Stimulated activated CD8-positive, alpha-beta memory T cell treated with anti-CD3 and anti-CD28 coated beads, Interleukin-4, amount 100 ng/mL, for 48 hours (primary cell): ENCODE measurements at places on chromosomes 1 and 21.
A peak's percentile ranks its signal among the peaks of the same experiment; 100 is the strongest.

GRCh38 chr1:207313131-207313530 is 8.3 kb upstream of the CD55 start:
- no peak for DNase-seq

DNA sequence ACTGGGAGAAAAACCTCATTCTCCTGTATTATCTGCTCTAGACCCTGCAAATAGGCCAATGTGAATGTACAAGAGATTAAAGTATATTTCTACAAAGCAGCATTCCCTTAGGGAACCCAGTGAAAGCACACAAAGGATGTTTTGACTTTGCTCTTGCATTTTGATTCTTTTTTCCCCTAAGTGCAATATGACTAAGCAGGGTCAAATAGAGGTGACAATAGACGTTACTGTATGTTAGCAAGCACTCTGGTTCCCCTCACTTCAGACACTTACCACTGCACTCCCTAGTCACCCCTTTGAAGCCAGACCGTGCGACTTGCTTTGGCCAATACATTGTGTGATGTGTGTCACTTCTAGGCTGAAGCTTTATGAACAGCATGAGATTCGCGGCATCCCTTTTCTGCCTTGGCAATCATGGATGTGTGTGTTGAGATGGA is 209.7 kb downstream of the RHOU start:
- DNase-seq, result no peak

DNA sequence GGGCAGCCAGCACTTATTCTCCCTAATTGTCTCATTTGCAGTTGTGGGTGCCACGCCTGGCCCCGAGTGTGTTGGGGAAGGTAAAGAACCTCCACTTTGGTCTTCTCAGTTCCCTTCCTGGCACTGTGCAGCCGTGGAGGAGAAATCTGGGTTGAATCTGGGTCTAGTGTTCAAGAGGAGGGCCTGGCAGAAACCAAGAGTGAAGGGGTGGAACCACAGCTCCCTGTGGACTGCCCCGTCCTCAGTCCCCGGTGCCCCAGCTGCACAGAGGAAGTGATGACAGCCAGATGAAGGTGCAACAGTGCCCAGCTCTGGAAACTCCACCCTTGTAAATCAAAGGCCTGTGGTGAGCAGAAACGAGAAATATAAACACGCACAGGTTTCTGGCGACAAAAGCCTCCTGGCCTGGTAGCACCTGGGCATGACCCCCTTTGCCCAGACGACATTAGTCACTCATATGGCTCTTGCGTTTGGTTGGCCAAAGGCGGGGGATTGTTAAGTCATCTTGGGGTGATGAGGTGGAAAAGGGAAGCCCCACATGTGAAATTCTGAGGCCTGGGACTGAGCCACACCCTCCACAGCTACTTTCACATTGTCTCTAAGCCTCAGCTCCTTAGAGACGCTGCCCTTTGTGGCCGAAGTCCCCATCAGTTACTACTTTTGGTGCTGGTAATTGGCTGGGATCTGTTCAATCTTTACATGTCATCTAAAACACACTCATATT is 4.2 kb upstream of the ECE1 start:
- peak; percentile 90 for DNase-seq

- DNase-seq, result no peak
Observed at GRCh38 chr1:65146908-65147423, 1.0 kb upstream of the AK4 start.

GRCh38 chr1:173294843-173295242 is 87.7 kb upstream of the TNFSF4 start:
- DNase-seq, result no peak

DNA sequence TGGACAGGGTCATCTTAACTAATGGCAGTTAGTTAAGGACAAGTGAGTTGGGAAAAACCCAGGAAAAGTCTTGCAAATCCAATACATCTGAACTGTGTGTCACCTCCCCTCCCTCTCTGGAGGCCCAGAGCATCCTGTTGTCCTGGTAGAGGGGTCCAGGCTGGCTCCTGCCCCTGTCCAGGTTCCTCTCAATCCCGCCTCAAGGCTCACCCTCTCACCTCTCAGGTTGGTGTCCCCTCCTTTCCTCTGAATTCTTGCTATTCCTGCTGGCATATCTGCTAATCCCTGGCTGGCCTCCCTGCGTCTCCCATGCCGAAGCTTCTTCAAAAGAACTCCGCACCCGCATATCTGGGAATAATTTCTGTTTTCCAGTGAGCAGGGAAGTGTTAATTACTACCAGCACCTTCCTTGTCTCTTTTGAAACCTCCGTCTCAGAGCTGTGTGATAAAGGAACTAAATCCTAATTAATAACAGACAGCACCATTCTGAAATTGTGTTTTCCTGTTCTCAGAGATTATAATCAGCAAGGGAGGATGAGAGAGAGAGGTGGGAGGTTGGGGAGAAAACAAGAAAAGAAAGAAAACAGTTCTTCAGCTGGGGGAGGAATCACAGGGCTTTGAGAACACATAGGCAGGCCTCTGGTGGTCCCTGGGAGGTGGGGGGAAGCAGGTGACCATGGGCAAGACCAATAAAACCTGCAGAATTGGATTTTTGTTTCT is 568.0 kb downstream of the PTPRU start:
- no peak for DNase-seq

GRCh38 chr1:82818586-82818985 is 1017.9 kb downstream of the ADGRL2 start:
- DNase-seq, result no peak

DNA sequence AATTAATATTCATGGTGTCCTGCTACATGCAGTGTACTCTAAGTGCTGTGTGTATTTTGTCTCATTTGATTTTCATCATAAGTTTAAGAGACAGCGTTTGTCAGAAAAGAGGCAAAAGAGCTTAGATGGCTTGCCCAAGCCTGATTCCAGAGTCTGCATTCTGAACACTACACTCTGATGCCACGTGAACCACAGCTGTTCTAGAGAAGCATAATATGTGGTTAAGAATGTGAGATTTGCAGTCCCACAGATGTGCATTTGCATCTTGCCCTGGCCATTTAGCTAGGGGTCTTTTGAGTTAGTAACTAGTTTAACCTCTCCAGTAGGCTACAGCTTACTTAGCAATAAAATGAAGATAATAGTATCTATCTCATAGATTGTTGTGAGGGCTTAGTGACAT is 9.2 kb upstream of the GADD45A start:
- no peak for DNase-seq

DNA sequence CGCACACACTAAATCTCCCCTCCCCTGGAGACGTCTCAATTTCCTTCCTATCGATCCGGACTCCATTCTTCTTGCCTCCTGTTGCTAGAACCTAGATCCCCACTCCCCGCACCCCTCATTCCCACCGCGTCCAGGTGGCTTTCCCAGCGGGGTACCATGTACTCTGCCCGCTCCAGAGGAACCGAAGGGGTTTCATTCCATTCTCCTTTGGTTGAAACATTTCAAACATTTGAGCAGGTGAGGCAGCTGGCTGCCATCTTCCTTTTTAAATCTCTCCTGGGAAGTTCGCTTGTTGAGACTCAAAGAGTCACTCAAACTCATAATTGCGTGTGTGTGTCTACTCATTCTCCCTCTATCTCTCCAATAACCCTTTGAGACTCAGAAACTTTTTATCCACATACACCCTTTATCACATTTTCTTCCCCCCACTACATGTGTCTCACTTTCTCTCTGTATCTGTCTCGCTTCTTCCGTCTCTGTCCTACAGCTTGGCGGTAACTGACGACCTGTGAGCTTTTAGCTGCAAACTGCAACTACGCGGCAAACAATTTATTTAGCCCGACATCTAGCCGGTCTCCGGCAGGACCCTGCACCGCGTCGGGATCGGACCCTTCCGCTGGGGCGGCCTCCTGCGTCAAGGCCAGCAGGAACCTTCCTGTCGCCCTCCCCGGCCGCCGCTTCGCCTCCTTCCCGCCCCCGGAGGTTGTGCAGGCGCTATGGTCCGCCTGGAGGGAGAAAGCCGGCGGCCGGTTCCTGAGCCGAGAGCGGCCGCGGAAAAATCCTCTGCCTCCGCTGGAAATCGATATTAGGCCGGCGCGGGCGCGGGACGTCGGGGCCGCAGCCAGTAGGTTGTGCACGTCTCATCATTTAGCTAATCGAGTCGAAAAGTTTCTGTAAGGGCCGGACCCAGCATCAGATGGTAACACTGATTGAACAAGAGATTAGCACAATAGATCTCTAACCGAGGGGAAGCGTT is 3.0 kb upstream of the FOXD3 start:
- no peak for DNase-seq

GRCh38 chr1:7644961-7645750 is 125.9 kb upstream of the VAMP3 start:
- DNase-seq, result no peak

DNA sequence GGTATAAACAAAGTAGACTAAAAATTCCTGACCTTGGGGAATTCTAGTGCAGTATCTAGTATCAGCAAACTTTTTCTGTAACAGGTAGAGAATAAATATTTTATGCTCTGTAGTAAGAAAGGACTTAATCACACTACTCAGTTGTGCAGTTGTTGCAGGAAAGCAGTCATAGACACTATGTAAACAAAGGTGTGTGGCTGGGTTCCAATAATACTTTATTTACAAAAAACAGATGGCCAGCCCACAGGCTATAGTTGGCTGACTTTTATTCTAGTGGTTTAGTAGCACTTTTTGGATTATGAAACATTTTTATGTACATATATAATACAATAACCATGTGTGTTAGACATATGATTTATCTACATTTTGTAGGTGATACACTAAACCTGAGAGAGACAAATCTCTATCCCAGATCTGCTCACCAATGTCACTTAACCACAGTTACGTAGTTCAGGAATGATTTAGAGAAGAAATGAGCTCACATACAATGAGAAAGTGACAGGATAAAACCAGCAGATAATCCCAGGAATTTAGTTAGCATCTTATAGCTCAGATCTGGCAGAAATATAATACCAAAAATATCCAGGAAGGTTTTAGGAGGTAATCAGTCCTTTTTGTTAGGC is 56.1 kb downstream of the MIER1 start:
- no peak for DNase-seq

- no peak for DNase-seq
Observed at GRCh38 chr1:78645723-78646122, 3.9 kb upstream of the IFI44 start.

- DNase-seq, result no peak
Observed at GRCh38 chr1:46480959-46481646, 8.5 kb upstream of the DMBX1 start.

DNA sequence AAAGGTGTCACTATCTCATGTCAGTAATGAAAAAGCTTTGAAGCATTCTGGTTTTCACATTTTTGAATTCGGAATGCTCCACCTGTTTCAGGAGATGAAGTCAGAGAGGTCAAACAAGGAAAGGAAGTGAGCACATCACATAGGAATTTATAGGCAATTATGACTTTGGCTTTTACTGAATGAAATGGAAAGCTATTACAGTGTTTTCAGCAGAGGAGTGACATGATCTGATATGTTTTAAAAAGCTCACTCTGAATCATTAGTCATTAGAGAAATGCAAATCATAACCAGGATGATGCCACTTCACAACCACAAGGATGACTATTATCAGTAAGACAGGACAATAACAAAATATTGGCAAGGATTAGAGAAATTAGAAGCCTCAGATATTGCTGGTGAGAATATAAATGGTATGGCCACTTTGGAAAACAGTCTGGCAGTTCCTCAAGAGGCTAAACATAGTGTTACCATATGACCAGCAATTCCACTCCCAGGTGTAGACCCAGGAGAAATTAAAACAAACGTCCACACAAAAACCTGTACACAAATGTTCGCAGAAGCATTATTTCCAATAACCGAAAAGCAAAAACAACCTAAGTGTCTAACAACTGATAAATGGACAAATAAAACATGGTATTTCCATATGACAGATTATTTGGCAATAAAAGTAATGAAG is 7.5 kb downstream of the TAF1A start:
- no peak for DNase-seq

GRCh38 chr1:120133228-120133927 is 42.9 kb downstream of the SEC22B start:
- DNase-seq, result no peak

DNA sequence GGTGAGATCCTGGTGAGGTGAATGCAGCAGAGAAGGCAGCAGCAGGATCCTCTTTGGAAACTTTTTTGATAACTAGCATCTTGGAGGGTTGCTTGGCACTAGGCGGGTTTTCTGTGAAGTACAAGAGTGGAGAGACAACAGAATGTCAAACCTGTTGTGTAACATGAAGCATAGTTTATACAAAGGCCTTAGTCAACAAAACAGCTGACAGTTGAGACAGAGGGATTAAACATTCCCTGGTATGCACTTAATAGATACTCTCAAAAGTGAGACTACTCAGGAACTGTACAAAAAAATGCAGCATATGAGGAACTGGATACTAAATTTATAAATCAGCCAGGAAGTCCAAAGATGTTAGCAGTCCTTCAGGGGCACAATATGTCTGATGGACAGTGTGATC is 16.4 kb upstream of the CCDC17 start:
- no peak for DNase-seq

GRCh38 chr1:19369396-19370090 is 57.4 kb downstream of the SLC66A1 start:
- no peak for DNase-seq

DNA sequence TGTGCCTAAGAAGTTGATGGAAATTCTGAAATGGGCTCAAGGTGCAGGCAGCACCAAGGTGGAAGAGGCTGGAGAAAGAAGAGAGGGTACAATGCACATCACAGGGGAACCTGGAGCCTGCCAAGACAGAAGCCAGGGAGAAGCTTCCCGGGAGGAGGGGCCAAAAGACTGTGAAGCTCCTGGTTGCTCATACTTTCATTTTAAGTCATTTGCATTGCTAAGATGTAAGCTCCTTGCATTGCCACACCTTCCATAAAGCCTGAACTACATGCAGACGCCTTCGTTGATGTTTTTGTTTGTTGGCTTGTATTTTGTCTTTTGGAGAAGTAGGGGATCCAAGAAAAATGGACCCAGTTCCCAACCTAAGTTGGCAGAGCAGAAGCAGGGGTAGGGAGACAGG is 69.0 kb downstream of the HMGB4 start:
- no peak for DNase-seq

GRCh38 chr1:5659606-5660005 is 332.6 kb downstream of the NPHP4 start:
- no peak for DNase-seq

GRCh38 chr21:42310411-42311001 is 4.7 kb downstream of the TFF3 start:
- no peak for DNase-seq

DNA sequence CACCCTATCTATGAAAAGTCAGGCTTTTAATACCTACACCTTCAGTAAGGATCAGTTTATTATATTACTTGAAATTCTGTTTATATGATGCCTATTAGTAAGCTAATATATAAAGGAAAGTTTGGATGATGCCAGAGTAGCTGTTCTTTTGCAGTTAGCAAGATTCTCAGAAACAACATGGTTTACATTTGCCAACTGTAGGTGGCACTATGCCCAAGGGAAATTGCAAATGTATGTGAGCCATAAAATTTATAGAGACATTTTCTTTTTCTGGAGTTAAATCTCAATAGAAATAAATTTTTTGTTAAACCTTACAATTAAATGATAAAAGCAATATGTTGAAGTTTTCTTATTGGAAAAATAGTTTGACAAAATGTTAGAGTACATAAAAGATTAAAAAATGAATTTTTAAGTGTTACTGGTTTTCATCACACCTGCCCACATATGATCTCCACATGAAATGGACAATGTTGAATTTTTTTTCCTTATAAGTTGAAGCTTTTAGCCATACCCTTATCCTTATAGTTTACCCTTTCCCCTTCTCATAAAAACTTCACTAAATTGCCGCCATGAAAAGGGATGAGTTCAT is 32.1 kb upstream of the EPHX4 start:
- DNase-seq, result peak; percentile 44
